HCT116 (cell line): ENCODE measurements at places on chromosomes 12 and 14. TPM values are rescaled to one million over a fixed set of nuclear protein-coding genes. Genes with fewer than 3 reads are reported as not detected.

Gene SLC39A2
- not detected for total RNA-seq

GRCh38 chr14:20427231-20428009, 8.5 kb downstream of the KLHL33 start:
- peak; percentile 13 for DNase-seq

GRCh38 chr12:85281636-85282312, 1.8 kb downstream of the ALX1 start:
- DNase-seq, result no peak

- no peak for DNase-seq
Observed at GRCh38 chr12:116053479-116054200, 223.9 kb downstream of the MED13L start.

Gene ARMH4
- 1.7 TPM for total RNA-seq

Gene KRT82
- total RNA-seq, result not detected

Gene STAB2
- total RNA-seq, result not detected

Gene SERPINA10
- total RNA-seq, result not detected

- DNase-seq, result no peak
Observed at GRCh38 chr12:47207829-47208248, 128.1 kb upstream of the AMIGO2 start.

- DNase-seq, result peak; percentile 99
Observed at GRCh38 chr12:88141774-88142609, at the start of the genes CEP290 and TMTC3. TSS of gene CEP290 (minus strand) at chr12:88142088. CDS start at chr12:88141307, 781 bp downstream. TSS of gene TMTC3 (plus strand) at chr12:88142307. CDS start at chr12:88148316, 6,009 bp downstream.

DNA sequence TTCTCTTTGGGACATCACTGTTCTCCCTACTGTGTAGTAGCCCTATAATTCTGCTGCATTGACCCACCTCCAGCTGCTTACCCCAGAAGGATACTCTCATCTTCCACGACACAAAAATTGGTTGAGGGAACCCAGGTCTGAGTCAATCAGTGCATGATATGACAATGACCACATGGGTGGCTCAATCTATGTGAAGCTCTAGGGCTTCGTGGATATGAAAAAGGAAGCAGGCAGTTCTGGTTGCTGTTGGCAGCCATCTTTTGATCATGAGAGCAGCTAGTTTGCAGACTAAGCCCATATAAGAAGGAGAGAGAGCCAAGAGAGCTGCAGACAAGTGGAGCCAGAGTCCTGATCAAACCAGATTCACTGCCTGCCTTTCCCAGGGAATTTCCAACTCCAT, 57.9 kb downstream of the AVPR1A start:
- no peak for DNase-seq

GRCh38 chr14:99004112-99004511, 267.9 kb downstream of the BCL11B start:
- no peak for DNase-seq

DNA sequence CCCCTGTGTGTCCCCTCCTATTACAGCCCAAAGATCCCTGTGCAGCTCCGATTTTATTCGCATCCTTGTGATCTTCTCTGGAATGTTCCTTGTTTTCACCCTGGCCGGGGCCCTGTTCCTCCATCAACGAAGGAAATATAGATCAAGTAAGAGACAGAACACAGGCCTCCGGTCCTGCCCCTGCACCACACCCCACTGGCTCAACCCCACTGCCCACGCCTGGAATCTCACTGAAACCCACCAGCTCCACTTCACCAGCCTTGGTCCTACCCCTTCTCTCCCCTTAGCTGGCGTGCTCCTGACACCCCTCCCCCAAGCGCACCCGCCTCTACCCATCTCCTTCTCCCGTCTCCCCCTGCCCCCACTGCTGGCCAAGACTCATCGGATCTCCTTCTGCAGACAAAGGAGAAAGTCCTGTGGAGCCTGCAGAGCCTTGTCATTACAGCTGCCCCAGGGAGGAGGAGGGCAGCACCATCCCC, 934 bp upstream of the TAPBPL start:
- no peak for DNase-seq

DNA sequence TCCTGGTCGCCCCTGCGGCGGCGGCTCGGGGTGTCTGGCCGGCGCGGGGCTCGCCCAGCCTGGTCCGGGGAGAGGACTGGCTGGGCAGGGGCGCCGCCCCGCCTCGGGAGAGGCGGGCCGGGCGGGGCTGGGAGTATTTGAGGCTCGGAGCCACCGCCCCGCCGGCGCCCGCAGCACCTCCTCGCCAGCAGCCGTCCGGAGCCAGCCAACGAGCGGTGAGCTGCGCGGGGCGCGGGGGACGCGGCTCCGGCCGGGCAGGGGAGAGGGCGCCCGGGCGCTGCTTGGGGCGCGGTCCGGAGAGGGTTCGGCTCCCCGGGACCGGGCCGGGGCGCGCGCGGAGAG, at the start of gene LGALS3:
TSS of gene LGALS3 (plus strand) at position 167 of the 342 bp plus-strand sequence. CDS start 8,122 bp downstream, outside the sequence.
- no peak for DNase-seq

Gene PLEK2
- 67.6 TPM for total RNA-seq

- no peak for DNase-seq
Observed at GRCh38 chr14:22919601-22919921, 612 bp upstream of the RBM23 start.

Gene SYCP3
- total RNA-seq, result not detected

Gene WNT1
- total RNA-seq, result not detected

GRCh38 chr14:64942531-64943111, at the start of gene GPX2:
TSS of gene GPX2 (minus strand) at chr14:64942745. CDS start at chr14:64942726, 19 bp downstream.
- no peak for DNase-seq

Gene SERPINA1
- total RNA-seq, result 9.1 TPM

DNA sequence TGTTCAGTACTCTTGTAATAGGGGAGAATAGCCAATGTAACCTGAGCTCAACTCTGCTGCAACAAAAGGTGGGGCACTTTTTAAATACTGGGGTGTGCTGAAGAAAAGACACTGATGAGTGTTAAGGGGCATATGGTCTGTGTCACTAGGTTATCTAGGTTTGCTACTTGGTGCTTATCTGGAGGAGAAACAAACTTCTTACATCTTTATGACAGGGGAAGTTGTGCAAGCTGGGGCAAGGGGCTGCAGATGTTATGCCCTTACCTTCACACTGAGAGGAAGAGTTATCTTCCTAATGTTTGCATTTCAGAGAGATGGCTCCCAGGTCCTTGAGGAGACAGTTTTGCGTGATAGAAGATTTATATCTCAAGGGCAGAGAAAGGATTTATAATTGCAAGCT, 90.9 kb upstream of the PKP2 start:
- DNase-seq, result no peak

DNA sequence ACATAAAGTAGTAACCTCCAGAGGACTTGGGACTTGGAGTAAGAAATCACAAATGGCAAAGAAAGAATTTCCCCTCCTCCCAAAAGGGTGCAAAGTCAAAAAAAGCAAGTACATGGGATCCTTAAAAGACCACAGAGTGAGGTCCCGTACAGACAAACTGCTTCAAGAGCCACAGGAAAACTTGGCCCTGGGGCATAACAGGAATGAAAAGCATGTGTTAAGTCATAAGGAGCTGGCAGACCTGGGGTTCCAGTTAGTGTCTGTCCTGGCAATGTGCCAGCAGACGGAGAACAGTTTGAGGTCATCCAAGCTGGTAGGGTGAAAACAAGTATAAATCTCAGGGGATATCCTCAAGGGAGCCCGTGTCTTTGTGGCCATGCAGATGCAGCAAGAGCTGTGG, 73.2 kb downstream of the HSD17B6 start:
- no peak for DNase-seq

GRCh38 chr14:64645220-64645892, 58.9 kb upstream of the PLEKHG3 start:
- no peak for DNase-seq

Gene PLXNC1
- total RNA-seq, result 0.25 TPM

- DNase-seq, result peak; percentile 84
Observed at GRCh38 chr12:89064780-89065179, 287.5 kb downstream of the DUSP6 start.

DNA sequence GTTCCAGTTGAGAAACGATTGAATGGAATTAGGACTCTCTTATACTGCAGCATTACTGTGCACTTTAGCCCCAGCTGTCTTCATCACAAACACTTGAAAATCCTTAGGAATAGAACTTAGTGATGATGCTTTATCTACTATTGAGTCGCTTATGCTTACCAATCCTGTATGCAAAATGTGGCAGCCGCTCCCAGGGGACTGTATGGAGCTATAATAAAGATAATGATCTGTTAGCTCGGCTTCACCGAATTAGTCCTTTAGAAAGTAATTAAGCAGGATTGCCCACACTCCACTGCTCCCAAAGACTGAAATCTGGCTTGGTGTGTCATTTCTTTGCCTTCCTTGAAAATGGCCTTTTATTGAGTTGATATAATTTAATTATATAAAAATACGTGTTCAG, 10.6 kb downstream of the EML1 start:
- DNase-seq, result no peak

Gene NUDT14
- 56.1 TPM for total RNA-seq

DNA sequence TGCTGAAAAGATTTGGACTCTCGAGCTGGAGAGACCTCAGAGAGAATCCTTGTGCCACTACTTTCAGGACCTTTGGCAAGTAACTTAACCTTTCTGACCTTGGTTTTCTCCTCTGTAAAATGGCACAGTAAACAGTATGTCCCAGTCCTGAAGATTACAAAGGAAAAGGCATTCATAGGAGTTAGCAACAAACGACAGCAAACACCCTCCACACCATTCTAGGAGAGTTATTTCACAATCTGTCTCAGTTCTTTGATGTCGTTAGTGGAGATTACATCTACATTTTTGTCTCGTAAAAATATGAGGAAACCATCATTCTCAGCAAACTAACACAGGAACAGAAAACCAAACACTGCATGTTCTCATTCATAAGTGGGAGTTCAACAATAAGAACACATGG, 205.7 kb downstream of the ITPR2 start:
- no peak for DNase-seq

Gene KCNC2
- total RNA-seq, result not detected

GRCh38 chr12:101935890-101936746, 58.7 kb downstream of the DRAM1 start:
- no peak for DNase-seq

DNA sequence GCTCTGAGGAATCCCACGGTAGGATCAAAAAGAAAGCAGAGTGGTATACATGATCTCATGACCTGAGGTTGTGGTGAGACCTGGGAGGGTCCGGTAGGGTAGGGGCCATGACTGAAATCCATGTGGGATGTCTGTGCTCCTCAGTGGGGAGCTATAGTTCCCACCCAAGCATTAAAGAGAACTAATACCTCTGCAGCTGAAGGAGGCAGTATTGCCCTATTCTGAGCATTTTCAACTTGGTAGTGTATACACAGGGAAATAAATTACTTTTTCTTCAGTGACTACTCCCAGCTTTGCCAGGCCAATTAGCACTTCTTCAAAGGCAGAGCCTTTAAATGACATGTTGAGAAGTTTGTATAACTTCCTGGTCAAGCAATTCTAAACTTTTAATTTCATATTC, 613.8 kb downstream of the KCNH5 start:
- DNase-seq, result no peak
